HTR-8/SVneo (cell line): ENCODE measurements at places on chromosomes 1 and 21.

DNA sequence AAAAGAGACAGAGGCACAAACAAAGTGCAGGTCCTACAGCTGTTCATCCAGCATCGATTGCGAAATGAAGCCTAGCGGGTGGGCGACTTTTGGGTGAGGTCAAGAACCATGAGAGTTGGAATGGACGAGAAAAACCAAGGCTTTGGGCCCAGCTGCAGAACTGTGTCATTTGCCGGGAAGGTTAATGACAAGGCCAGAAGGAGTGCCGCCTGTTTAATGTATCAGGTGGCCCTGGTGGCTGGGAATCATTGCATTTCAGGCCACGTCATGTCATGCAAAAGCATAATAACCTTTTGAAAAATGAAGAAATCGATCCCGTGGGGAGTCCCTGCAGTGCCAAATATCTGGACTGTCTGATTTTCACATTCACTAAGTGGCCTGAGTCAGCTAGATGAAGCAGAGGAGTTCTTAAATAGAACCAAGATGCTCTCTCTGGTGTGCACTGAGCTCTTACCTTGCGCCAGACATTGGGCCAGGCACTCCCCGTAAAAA lies 8.1 kb upstream of the RCC2 start:
- no peak for DNase-seq

GRCh38 chr21:42850866-42851391 lies 28.4 kb downstream of the WDR4 start:
- peak; percentile 22 for DNase-seq

DNA sequence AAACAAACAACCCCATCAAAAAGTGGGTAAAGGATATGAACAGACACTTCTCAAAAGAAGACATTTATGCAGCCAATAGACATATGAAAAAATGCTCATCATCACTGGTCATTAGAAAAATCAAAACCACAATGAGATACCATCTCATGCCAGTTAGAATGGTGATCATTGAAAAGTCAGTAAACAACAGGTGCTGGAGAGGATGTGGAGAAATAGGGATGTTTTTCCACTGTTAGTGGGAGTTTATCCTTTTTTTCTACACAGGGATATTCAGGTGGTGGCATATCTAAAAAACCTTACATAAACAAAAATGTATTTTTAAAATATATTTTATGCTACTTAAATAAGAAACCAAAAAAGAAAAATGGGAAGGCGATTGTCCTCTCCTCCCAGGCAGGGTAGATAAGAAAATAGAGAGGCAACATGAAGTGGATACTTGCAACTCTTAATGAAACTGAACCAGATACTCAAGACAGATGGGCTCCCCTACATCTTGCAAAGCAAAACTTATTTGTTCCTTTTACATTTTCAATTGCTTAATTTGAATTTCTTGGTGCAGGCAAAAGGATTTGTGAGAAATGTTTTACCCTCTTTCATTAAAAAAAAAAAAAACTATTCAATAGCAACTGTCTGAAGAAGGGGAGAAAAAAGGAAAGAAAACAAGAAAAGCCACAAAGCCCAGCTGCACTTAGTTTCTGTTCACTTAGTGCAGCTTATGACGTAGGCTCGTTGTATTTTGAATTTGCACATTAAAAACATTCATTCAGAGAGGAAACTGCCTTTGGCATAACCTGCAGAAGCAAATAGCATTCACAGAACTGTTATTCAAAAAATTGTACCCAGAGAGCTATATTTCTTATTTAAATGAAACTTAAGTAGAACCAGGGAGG lies 36.9 kb upstream of the RGS1 start:
- no peak for DNase-seq

DNA sequence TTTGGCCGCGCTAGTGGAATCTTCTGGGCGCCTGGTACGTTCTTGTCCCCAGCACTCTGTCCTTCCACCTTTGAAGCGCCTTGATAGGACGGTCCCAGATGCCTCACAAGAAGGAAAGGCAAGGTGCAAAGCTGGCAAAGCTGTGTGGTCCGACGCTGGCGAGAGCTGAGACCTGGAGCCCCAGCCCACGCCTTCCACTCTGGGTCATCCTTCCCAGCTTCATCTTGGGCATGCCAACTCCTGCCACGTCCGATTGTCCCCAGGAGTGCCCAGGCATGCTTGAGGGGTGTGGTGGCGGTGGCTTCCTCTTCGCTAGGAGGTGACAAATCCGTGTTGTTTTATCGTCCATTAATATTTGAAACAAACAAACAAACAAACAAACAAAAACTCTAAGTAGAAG lies 123.9 kb upstream of the DPYD start:
- DNase-seq = no peak

DNA sequence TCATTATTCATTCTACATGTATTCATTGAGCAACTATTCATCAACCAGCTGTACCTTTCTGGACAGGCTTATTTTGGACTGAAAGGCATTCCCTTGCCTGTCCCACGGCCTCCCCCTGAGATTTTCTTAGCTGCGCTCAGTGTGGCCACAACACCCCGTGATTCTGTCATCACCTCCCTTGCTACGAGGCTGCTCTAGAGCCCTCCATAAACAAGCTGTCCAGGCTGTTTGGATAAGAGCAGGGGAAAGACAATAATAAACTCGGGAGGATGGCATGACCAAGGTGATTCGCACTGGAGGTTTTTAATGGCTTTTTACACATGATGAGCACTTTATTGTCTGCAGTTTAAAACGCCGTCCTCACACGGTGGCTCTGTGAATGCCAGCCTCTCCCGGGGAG lies 139.7 kb downstream of the ROR1 start:
- no peak for DNase-seq

DNA sequence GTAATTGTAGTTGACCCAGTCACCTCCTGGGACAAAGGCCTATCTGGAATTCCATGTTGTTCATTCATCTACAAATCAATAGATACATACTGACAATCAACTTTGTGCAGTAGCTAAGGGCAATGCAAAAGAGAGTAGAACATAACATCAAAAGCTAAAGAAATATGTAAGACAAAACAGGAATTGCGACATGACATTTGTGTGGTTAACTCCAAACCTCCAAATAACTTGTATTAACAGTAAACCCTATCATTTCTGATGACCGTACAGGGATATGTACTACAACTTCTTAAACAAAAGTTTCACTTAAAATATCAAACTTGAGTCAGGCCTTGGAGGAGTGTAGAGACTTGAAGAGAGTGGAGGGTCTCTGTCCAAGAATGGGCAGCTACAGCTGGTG lies 317.6 kb downstream of the SPATA17 start:
- DNase-seq = no peak

- no peak for DNase-seq
These were observed 52.4 kb upstream of the SLC2A1 start for GRCh38 chr1:43011020-43011419.

DNA sequence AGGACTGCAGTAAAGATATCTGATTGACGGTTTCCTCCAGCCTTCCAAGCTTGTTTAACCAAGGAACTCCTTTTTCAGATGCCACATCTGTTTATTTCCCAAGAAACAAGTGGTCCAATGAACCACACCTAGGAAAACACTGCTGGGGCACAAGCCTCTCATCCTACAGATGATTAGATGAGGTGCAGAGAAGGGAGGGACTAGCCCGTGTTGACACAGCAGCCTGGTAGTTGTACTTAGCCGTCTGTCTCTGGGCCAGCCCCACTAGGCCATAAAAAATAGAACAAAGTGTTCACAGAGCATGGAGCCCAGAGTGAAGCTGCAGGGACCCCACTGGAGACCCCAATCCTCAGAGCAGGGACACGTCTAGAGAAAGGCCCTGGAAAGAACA lies 32.1 kb downstream of the LRP8 start:
- DNase-seq = no peak

DNA sequence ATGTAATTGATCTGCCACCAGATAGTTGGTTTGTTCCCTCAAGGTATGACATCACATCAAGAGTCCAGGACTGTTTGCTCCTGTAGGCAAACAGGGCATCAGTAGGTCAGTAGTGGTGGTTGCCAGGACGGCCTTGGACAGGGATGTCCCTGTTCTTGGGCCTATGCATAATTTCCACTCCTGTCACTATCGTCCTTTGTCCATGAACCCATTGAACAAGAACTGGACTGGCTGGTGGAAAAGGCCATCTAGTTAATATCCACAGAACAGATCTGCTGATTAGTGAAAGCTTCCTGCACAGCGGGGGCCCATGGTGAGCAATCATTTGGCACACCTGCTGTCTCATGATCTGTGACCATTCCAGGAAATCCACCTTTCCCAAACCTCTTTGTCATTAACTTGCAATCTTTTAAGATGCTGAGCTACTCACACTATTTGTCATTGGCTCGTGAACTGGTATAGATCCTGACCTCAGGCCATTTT lies 12.4 kb upstream of the BSDC1 start:
- no peak for DNase-seq

DNA sequence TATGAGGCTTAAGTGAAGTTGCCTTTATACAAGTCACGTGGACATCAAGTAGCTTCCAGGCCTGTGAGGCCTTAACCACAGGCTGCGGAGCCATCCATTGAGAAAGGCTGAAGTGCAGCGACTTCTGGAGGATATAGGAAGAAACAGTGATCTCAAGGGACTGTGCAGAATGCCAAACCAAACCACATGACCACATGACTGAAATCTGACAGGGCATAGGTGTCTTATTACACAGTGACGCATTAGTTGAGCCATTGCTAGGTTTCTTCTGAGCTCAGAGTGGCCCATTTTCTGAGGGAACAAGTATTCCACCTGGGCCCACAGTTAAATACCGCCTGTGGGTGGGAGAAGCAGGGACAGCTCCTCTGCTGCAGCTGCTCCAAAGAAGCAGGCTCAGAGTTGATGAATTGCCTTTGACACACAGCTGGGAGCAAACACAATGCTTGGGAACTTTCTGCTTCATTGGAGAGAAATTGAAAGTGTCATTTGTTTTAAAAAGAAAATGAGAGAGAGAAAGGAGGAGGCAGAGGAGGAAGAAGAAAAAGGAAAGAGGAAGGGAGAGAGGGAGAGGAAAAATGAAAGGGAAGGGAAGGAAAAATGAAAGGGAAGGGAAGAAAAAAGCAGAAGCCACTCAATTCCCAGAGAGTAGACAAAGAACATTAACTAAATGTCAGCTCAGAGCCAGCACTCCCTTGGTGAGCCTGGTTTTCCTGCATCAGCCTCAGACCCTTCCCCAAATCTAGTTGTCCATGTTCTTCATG lies 94.4 kb downstream of the COLGALT2 start:
- peak; percentile 85 for DNase-seq

DNA sequence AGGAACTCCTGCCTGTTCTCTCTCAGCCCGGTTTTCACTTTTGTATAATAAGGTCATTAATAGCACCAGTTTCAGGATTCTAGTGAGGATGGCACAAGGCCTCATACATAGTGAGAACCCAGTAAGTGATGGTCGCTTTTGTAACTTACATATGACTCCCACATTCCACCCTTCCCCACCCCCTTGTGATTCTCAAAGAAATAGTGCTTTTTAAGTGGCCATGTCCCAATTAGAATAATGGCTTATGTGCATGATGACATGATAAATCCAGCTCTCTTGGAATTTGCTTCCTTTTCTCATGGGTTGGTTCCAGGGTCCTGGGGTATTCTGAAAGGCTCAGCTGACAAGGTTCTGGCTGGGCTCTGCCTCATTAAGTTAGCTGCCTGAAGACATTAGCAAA lies 189.9 kb downstream of the URB2 start:
- no peak for DNase-seq

DNA sequence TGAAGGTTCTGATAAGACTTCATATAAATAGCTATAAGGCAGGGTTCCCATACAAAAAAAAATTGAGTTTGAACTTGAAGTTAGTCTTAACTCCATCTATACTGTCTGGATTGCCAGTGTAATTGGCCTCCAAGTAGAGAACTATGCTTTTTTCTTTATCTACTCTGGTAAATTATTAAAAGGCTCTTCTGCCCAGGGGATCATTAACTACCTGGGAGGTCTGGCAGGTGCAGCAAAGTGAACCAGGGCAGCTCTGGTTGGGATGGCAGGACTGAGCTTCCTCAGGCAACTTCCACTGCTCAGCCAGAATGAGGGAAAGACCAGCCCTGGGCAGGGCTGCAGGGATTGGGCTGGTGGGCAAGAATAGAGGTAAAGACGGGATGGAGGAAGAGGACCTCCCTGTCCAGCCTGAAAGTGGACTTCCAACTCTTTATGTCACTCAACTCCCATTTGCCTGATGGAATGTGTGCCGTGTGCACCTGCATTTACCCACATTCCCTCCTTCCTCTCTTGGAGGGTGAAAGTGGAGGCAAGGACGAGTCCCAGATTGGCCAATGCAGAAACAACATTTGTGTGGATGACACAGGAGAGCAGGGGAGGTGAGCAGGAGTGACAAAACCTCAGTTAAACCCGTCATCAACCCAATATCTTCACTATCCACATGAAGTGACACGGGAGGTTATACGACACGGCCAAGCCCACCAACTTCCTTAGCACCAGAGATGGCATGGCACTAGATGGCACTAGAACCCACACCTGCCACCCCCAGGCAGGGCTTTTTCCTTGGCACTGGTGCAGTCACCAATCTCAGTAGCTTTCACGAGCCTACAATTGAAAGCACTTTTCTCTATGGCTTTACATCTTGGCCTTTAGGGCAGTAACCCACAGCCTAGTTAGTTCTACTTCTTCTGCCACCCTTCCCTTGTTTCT lies 25.2 kb downstream of the CCN1 start:
- no peak for DNase-seq

DNA sequence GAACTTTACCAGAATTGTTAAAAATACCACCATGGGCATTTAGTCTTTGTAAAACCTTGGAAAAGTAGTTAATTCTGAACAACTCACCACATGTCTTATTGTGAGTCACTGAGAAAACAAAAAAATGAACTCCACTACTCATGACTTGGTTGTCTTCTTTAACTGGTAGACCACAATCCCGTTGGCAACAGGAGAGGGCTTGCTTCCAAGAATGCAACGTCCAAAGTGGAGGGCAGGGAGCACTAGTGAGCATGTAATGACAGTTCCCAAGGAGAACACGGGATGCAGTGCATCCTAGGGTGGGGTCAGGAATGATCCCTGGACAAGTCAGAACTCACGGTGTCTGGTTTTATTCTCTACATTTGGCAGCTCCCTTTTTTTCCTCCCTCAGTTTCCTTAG lies 15.2 kb upstream of the HMCN1 start:
- DNase-seq = peak; percentile 24

DNA sequence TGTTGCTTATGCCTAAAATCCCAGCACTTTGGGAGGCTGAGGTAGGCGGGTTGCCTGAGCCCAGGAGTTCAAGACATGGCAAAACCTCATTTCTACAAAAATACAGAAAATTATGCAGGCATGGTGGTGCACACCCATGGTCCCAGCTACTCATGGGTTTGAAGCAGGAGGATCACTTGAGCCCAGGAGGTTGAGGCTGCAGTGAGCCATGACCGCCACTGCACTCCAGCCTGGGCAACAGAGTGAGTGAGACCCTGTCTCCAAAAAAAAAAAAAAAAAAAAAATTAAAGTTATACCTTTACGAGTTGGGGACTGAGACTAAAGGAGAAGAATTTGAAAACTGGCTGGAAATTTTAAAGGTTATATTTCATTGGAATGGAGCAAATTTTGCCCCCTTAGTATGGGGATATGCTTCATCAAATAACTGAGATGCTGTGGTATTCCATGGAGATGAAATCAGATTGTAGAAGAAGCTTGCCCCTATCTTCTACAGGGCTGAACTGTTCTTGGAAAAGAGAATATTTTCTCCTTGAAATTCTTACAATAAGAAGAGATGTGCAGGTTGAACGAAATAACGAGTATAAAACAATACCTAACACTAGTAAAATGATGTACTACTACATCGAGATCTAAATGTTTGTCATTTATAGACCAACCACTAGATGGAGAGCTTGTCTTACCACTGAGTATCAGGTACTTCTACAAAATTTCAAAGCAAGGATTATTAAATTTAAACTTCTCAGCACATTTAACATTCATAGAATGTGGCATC lies 34.9 kb upstream of the SCYL3 start:
- peak; percentile 24 for DNase-seq
